Fibroblast of skin of abdomen (primary cell): ENCODE measurements at places on chromosomes 1 and 21.
A peak's percentile ranks its signal among the peaks of the same experiment; 100 is the strongest.

DNA sequence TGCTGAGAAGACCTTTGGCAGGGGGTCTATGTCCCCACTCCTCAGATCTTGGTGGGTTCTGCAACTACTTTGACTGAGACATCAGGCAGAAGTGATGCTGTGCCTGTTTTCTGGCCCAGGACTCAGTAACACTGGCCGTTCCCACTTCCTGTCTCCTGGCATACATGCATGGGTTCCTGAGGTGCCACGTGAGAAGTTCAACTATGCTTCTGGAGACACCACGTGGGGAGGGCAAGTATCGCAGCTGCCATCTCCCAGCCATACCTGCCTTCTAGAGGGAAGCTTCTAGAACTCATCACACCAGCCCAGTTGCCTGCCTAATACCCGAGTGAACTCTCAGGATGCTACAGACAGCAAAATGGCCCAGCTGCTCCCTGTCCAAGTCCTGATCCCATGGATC lies 65.8 kb downstream of the TRABD2B start:
- no peak for DNase-seq

DNA sequence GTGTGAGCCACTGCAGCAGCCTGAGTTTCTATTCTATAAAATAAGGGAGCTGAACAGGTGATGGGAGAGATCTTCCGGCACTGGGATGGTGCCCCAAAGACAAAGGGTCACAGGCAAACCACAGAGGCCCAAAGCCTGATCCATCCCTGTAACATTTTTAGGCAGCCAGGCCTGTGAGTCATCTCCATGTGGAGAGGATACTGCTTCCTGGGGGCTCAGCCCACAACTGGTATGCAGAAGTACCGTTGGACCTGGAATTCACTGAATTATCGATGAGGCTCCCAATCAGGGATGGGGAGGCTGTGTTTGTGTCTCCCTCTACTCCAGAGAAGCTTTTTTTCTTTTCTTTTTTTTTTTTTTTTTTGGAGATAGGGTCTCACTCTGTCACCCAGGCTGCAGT lies 48.8 kb upstream of the WASF2 start:
- DNase-seq: peak; percentile 84

DNA sequence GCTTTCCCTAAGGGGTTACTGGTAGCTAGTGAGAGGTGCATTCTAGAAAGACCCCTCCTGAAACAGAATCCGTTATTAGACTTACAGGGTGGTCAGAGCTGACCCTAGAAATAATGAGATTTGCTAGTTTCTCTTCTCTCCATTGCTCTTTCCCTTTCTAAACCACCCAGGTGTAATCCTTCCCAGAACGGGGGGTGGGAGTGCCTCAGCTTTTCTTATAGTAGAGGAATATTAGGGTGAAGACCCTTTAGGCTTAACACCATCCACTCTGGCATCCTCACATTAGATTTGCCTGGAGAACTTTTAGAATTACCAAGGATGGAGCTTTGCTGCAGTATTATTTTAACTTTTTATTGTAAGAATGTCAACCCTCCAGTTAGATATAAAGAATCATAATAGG lies 49.4 kb downstream of the CAPN9 start:
- no peak for DNase-seq

GRCh38 chr1:220484135-220484534 lies 43.8 kb upstream of the MARK1 start:
- no peak for DNase-seq

DNA sequence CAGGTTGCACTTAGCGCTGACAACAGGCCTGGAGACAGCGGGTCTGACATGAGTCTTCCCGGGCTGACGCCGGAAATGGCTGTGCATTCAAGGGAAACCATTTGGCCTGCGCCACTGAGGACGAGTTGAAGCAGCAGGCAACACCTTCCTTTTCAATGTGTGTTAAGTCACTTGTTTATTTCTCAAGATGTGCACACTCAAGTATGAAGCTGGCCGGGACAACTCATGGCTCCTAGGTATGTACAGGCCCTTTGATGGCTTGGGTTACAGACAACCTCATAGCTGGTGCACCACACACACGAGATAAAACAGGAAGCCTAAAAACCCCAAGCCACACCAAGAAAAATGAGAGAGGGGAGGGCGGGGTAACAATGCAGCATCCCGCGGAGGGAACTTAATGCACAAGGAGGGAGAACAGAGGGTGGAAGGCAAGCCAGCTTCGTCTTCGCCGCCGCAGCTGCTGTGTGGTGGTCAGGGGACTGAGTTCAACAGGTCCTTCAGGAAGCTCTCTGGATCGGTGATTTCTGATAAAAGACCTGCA lies 118.0 kb upstream of the IFFO2 start:
- no peak for DNase-seq

DNA sequence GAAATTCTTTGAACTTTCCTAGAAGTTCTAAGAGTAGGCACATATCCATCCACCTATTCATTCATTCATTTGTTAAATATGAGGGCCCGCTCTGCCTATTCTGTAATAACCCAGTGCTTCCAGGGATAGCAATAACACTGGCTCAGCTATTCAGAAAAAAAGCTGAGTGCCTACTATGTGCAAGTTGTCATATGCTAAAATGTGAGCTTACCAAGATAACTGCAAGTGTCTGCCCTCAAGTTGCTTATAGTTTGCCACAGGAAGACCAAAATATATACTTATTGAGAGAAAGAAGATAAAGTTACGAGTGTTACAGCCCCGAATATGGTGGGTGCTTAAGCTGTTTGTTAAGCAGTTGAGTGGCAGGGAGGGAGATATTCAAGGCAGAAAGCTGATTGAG lies 39.6 kb downstream of the CD55 start:
- no peak for DNase-seq

DNA sequence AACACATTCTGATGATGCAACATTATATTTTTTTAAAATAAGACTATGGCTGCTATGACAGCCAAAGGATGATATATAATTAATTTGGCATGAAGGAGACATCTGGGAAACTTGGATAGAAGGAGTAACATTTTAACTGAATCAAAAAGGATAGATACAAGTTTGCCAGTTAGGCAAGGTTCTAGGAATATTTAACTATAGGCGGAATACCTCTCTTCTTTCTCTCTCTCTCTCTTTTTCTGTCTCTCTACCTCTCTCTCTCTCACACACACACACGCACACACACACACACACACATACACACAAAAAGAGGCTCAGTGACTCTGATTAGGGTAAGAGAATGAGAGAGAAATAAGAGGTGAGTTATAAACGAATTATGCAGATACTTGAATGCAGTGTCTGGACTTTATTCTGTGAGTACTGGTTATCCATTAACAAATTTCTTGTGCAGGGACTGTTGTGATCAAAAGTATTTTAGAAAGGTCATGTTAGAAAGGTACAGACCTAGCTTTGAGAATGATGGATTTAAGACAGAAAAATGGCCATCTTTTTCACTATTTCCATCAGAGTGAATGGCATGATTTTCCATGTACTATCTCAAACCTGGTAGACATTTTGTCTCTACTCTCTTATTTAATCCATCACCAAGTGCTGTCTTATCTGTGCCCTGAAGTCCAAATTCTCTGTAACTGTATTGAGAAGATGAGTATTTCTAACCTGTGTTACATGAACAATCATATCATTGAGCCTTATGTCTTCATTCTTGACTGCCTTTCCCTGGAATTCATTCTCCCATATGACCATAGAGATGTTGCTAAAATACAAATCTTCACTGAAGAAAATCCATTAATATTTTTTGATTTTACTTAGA lies 1106.9 kb upstream of the ADGRL4 start:
- no peak for DNase-seq

GRCh38 chr1:9128520-9129265 lies at the start of gene GPR157:
Gene GPR157, minus strand, starts transcription at chr1:9129102. Its CDS starts 75 bp downstream, at chr1:9129027.
- peak; percentile 71 for DNase-seq

DNA sequence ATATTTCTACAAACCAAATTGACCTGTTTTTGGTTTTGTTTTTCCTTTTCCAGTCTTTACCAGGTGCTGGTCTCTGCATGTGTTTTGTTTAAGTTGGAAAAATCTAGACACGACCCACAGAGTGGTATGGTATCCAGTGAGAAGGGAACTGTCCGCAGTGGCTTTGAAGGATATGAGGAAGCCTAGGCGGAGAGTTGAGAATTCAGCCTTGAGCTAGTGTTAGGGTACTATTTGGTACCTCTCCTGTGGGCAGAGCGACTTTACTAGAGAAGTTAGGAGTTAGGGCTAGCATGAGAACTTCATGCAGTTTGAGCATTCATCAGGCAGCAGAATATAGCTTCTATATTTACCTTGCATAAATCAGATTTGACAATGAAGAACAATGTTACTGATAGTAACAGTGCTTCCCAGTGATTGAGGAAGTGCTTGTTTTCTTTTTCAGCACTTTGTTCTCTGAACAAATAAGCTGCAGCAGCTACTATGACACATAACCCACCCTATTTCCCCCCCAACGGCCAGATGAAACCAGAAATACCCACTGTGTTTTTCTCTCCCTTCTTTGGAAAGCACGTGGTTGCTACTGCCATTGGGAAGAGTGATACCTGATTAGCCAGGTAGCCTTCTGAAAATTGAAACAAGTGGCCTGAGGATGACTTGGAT lies 19.0 kb downstream of the MRPS6 start:
- no peak for DNase-seq

GRCh38 chr1:75732703-75733102 lies 8.2 kb downstream of the ACADM start:
- DNase-seq: peak; percentile 57

GRCh38 chr1:93061895-93062792 lies 16.9 kb upstream of the MTF2 start:
- peak; percentile 24 for DNase-seq

GRCh38 chr1:204201348-204202040 lies 5.2 kb upstream of the KISS1 start:
- DNase-seq: no peak

DNA sequence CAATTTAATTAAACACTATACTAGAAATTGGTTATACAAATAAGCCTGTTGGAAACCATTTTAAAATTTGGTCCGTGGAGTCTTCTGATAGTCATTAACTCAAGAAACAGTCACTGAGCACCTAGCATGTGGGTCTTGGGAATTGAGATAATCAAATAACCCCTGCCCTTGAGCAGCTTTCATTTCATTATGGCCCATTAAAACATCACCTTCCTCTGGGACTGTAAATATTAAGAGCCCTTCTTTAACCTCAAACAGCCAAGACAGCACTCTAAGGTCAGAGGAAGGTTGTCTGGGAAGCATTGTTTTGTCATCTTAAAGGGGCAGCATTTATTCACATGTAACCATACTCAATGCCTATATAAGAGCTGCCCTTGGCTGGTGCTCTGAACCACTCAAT lies 610.3 kb upstream of the USP24 start:
- DNase-seq: no peak

DNA sequence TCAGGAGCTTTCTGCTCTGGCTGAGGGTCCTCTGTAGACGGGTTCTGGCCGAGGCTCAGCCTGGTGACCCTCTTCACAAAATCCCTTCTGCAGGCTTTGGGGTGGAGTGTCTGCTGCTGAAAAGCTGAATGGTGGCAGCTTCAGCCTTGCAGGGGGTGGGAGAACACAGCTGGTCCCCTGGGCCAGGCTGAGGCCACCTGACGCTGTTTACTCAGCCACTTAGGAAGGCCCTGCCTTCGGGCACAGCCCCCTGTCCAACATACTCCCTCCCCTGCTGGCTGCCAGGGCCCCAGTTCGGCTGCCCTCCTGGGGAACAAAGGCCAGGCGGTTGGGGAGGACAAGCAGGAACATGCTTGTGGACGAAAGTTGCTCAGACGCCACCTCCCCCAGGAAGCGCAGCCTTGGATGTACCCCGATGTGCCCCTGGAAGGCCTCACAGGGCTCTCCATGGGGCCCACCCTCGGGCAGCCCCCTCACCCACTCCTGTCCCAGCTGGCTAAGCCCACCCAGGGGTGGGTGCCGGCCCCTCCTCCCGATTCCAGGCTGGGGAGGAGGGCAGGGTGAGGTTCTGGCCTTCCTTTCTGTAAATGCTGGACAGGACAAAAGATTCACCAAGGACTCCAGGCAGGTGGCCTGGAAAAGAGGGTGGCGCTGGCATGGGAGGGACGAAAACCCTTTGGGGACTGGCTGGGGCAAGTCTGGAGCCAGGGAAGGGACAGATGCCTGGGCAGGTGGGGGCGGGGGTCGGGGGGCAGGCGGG lies at the start of gene ANKRD65:
TSS of gene ANKRD65 (minus strand) at position 130 of the 760 bp plus-strand sequence. CDS start 271 bp downstream, outside the sequence.
- DNase-seq: no peak

GRCh38 chr1:43101061-43101460 lies 71.0 kb downstream of the EBNA1BP2 start:
- no peak for DNase-seq

GRCh38 chr1:43321331-43321891 lies 16.2 kb upstream of the MPL start:
- no peak for DNase-seq

DNA sequence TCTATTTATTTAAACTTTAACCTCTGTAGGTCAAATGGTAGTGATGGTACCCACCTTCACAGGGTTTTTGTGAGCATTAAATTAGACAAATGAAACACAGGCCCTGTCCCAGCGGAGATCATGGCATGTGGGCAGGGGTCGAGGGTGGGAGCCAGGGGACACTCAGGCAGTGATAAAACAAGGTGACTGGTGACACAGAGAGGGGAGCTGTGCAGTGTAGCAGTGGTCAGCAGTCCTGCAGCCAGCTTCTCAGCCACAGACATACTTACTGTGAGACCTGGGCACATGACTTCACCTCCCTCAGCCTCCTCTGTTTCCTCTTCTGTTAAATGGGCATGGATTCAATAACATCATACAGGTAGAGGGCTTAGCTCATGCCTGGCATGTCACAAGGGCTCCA lies 44.9 kb downstream of the SRRM1 start:
- no peak for DNase-seq

GRCh38 chr1:201586806-201587205 lies 47.9 kb downstream of the NAV1 start:
- DNase-seq: no peak

DNA sequence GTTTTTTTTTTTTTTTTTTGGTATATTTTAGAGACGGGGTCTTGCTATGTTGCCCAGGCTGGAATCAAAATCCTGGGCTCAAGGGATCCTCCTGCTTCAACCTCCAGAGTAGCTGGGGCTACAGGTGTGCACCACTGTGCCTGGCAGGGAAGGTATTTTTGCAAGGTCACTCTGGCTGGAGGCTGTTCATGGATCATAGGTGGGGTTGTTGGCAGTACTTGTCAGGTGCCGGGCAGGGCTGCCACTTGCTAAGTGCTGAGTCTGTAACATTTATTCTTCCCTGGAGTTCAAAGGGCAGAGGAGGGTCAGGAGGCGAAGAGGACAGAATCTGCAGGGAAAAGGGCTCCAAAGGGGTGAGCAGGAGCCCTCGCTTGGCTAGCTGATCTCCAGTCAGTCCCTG lies 24.1 kb downstream of the A3GALT2 start:
- no peak for DNase-seq

DNA sequence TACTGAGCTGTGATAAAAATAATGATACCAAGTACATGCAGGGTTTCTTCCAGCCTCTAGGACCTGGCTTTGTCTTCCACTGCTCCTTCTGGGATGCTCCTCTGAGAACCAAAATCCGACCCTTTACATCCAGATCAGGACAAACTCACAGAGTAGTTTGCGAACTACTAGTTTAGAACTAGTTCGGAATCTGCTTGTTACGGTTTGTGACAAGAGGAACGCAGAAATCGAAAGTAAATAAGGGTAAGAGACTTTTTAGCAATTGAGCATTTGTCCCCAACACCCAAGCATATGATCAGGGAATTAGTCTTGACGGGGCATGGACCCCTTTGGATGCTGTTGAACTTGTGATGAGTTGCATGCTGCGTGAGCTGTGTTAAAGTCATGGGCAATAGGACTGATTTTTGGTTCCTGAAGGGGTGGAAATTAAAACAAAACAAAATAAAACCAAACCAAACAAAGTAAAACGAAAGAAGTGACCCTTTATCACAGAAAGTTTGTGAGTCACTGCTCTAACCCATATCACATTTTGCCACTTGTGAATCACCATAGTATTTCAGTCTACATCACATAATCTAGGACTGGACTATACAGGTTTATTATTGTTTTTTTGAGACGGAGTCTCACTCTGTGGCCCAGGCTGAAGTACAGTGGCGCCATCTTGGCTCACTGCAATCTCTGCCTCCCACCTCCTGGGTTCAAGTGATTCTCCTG lies 35.7 kb upstream of the ERRFI1 start:
- no peak for DNase-seq
